ENCODE measurements at places on chromosomes 2 and 18.

- no peak for ATAC-seq
Measured at GRCh38 chr2:231985823-231986261, 24.3 kb downstream of the DIS3L2 start.

DNA sequence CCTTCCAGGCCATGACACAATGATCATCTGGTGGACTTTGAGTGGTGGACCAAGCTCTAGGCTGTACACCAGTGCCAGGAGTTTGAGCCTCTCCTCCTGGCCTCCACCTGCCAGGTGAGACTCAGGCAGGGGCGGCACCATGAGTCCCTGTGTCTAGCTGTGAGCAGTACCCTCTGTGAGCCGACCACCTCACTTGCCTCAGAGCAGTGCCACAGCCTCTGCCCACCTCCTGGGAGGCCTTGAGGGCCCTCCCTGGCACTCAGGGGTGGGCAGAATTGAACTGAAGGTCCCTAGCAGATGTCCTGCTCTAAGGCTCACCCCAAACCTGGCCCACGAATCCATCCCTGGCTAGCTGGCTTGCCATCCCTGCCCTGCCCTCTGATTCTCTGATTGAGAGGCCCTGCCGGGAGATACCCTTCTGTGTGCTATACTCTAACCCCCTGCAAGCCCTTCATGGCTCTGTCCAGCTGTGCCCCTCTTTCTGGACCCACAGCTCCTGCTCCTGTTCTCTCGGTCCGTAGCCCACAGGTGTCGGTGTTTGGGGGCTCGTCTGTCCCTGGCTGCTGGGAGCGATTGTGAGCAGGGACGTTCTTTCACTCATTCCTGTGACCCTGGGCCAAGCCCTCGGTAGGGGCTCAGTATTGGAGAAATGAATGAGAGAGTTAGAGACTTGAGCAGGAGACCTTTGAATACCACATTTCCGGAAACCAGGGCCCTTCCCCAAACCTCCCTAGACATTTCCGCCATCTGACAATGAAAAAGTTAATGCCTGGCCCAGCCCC is 70.0 kb downstream of the INHBB start:
- no peak for ATAC-seq

GRCh38 chr2:148218326-148219075 is 197.6 kb downstream of the MBD5 start:
- no peak for ATAC-seq

DNA sequence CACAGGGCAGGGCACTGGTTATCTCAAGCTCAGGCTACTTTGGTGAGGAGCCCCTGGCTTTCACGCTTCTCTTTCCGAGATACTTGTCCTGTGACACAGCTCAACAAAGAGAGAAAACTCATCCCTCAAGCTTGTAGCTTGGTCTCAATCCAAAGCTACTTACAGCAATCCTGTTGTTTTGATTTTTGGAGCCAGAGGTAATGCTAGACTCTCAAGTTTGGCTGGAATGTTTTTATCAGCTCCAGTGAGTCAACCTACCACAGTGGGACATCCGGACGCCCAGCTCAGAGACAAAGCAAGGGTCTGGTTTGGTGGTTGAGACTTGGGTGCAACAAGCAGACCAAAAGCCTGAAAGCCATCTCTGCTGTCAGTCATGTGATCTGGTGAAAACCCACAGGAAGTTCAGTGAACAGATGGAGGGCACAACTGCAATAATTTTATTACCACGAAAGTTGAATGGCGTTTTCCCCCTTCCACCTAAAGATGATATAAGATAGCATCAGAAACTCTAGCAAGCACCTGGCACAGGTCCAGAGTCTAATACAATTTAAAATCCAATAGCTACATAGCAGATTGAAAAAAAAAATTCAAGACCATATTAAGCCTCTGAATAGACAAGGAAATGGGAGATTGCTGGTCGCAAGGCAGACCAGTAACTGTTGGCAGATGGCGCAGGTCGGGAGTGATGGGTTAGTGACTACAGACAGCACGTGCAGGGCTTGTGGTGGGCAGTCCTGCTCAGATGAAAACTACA is 102.3 kb upstream of the SMAD7 start:
- ATAC-seq, result peak; percentile 31

GRCh38 chr18:9814431-9814830 is 71.3 kb upstream of the TXNDC2 start:
- no peak for ATAC-seq

DNA sequence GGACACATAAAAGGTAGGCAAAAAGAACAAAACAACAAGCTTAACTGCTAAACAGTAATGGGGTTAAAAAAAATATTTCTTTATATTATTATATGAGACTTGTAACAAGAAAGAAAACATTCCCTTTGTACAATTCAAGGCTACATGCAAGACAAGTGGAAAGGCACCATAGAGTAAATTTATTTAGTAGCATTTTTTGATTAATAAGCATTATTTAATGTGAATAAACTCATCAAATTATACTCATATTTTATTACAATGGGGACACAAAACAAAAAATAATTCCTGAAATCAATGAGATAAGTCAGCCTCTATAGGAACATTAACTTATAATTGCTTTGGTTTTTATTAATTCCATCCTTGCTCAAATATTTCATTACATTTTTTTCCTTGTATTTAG is 809.2 kb downstream of the ERBB4 start:
- ATAC-seq, result no peak

DNA sequence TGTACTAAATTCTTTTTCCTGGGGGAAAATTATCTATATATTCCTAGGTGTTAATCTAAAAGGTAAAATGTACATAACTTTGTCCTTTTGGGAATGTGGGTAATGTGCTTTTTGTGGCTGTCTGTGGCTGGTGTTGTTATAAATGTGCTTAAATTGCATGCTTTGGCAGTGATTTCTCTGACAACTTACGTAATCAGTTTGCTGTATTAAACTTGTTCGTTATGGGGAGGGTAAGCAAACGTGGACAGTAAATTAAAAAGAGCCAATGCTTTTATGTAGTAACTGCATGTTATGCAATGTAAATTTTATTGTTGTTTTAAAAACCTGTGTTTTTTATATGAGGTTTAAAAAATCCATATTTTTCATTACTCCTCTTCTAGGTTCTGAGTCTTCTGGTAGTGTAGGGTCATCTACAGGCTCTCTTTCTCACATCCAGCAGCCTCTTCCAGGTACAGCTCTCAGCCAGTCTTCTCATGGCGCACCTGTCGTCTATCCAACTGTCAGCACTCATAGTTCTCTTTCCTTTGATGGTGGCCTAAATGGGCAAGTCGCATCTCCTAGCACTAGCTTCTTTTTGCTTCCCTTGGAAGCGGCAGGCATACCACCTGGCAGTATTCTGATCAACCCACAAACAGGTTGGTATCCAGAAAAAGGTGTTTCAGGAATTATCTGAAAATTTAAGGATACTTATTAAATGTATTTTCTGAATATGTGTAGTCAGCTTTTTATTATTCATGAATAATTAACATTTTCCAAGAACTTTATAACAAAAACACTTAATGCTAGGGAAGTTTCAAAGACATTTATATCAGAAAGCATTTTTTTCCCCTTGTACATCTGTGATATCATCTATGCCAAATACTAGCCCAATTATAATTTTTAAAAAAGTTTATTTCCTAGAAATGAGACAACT is 100.2 kb upstream of the UBXN4 start:
- ATAC-seq, result no peak

GRCh38 chr2:83063511-83063910 is 1395.6 kb downstream of the SUCLG1 start:
- ATAC-seq, result no peak

GRCh38 chr2:98037666-98038336 is 42.1 kb upstream of the TMEM131 start:
- no peak for ATAC-seq

DNA sequence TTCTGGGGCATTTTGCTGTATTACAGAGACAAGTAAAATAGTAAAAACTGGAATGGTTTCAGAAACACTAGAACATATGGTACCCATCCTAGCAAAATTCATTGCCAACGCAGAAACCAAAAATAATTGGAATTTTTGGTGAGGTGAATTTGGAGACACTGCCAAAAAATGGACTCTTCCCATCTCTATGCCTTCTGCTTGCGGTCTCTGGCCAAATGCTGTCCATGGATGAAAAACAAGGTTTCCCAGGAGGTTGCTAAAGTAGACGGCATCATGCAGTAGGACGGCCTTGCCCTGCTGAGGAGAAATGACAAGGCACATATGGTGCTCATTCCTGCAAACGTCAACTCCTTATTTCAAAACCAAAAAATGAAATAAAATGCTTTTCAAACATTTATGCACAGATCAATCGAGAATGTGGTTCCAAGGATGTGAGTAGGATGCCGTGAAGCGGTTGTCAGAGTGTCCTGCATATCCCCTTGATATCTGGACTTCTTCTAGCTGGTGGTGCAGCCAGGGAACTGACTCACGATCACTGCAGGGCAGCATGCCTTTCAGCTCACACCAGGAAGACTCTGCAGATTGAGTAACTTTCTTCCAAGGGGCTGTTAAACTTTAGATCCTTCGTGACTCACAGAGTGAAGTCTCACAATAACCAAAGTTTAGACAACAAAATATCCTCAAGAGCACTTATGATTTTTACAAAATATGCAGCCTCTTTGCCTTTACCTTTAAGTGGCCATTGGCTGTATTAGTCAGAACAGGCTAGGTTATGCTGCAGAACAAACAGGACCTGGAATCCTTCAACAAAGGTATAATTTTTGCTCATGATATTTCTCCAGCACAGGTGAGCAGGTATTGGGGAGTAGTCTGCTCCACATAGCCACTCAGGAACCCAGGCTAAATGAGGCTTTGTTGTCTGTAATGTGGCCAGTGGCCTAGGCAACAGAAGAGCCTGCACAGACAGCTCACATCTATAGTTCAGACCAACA is 149.4 kb upstream of the NDUFV2 start:
- ATAC-seq, result no peak

GRCh38 chr2:30530346-30530745 is 83.3 kb downstream of the LCLAT1 start:
- no peak for ATAC-seq

GRCh38 chr2:156812496-156812895 is 376.3 kb downstream of the GPD2 start:
- no peak for ATAC-seq

DNA sequence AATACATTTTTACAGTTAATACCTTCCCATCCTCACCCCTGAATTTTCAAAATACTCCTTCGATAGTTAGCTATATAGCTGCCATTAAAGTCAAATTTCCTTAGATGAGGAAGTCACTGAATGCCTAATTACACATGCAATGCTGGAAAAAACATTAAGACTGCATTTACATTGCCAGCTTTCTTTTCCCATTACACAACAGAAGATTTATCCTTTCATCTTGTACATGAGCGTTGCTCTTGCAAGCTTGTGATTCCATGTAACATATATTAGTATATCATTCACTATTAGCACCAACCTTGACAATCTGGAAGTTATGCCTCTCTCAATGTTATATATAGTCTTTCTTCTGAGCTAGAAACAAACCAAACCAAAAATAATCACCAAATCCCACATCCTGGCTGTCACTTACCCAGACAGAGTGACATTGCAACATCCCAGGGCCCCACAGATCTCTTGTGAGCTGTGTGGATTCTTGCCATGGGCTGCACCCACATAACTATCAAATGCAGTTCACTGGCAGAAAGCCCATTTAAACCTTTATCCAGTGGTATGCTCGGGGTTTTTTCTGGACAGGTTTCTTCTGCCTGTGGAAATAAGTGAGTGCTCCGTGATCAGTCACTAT is 79.2 kb upstream of the PAPOLG start:
- no peak for ATAC-seq

GRCh38 chr2:239401881-239402233 is 1.0 kb upstream of the HDAC4 start:
- peak; percentile 1 for ATAC-seq

GRCh38 chr2:19855542-19856431 is 46.0 kb downstream of the TTC32 start:
- peak; percentile 60 for ATAC-seq

- peak; percentile 43 for ATAC-seq
Measured at GRCh38 chr2:234708091-234708683, 211.3 kb upstream of the ARL4C start.

DNA sequence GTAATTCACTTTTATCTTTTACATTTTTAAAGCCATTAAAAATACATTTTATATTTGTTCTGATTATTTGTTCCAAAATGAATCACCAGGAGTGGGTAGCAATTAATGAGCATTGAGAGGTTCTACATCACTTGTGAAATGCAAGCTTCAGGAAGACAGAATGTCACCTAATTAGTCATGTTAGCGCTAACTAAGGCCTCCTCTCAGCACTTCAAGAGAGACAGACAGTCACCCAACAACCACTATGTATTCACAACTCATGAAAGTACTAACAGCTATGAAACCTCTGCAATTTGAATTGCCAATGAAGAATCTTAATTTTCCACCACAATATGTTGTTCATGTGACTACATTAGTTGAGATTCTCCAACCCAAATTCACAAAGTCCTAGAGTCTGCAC is 611.0 kb downstream of the KCNJ3 start:
- ATAC-seq, result no peak

DNA sequence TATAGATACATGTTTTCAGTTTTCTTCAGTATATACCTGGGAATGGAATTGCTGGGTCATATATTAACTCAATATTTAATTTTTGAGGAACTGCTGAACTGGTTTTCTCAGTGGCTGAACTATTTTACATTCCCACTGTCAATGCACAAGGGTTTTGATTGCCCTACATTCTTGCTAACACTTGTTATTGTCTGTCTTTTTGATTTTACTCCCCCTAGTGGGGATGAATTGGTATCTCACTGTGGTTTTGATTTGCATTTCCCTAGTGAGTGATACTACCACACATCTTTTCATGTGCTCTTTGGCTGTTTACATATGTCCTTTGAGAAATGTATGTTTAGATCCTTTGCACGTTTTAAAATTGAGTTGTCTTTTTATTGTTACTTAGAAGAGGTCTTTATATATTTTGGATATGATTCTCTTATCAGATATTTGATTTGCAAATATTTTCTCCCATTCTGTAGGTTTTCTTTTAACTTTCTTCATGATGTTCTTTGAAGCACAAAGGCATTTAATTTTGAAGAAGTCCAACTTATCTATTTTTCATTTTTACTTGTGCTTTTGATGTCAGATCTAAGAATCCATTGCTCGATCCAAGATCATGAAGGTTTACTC is 36.2 kb downstream of the ASB1 start:
- no peak for ATAC-seq

- no peak for ATAC-seq
Measured at GRCh38 chr2:119085613-119086012, 72.9 kb downstream of the C1QL2 start.

Data from gastroesophageal sphincter (tissue), 4 donors.